SK-MEL-5 (cell line): ENCODE measurements at places on chromosomes 2 and 18. TPM values are rescaled to one million over a fixed set of nuclear protein-coding genes. Genes with fewer than 3 reads are reported as not detected.

The MROH2A gene
- total RNA-seq = 0.08 TPM in 1 of 2 replicates, not detected in the other

The FSHR gene
- not detected in 2 replicates for total RNA-seq

The CCDC141 gene
- total RNA-seq = 0.13 TPM in 1 of 2 replicates, not detected in the other

The CD8B2 gene
- total RNA-seq = not detected in 2 replicates

The RTP5 gene
- total RNA-seq = not detected in 2 replicates

The NEU2 gene
- not detected in 2 replicates for total RNA-seq

- no peak for DNase-seq
Measured at GRCh38 chr2:181310967-181311366, 146.2 kb upstream of the ITGA4 start.

DNA sequence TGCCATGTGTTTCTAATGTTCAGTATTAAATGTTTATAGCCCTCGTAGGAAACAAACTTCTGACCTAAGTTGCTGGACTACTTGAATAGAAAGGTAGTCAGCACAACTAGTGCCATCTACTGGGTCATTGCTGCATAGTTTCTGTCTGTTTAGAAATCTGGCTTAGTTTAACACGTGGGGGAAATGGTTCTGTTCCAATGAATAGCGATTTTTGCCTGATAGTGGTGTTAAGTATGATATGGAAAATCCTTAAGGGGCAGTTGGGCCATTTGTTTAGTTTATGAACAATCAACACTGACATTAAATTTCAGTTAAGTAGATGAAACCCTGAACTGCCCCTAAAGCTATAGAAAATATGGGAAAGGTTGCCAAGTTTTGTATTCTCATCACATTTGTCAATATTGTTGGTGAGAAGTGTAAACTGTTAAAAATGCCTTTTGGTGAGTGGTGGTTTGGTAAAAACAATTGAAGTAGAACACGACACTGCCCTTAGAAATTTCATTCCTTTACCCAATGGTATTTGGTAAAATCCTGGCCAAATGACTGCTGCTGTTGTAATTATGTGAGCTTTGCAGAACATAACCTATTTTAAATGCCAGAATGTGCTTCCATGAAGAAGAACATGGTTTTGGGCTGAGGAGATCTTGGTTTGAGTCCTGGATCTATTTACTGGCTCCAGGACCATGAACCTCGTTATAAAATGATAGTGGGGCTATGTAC is 13.2 kb downstream of the NABP1 start:
- peak; percentile 84 for DNase-seq

- no peak for DNase-seq
Measured at GRCh38 chr2:29628108-29628745, 293.2 kb downstream of the ALK start.

DNA sequence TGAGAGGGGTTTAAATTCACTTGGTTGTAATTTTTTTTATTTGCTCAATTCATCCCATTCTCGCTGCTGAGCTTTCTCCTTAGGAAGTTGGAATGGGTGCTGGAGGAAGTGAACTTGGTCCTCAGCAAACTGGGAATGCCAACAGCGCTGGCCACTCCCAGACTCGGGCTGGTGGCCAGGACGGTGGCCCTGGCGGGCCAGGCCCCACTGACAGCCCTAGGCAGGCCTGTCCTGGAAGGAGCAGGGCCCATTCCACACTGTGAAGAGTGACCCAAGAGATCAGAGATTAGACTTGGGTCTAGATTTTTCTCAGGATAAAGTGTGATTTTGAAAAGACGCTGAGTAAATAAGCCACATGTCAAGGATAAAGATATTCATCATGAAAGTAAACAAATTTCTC is 132.7 kb downstream of the HDAC4 start:
- DNase-seq = peak; percentile 19

DNA sequence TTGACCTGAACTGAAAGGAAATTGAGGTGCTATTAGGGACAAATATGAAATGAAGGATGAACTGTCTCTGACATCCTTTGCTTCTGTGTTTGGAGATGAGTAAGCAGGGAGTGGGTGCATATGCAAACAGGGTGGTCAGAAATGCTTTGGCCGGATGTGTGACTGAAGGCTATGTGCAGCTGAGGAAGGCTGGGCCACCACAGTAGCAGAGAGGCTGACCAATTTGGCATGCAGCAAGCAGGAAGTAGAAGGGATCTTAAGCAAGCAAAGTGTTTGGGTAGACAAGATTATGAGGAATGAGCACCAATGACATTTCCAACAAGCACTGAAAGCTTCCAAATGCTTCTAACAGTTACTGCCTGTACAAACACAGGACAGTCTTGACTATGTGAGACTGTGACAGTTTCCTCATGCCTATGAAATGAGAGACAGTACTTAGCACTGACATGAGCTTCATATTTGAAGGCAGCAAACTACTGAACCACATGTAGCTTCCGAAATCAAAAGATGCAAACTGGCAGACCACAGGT is 3.3 kb upstream of the ACTR3 start:
- peak; percentile 27 for DNase-seq

GRCh38 chr2:217666338-217666737 is 336.5 kb downstream of the TNS1 start:
- DNase-seq = no peak

DNA sequence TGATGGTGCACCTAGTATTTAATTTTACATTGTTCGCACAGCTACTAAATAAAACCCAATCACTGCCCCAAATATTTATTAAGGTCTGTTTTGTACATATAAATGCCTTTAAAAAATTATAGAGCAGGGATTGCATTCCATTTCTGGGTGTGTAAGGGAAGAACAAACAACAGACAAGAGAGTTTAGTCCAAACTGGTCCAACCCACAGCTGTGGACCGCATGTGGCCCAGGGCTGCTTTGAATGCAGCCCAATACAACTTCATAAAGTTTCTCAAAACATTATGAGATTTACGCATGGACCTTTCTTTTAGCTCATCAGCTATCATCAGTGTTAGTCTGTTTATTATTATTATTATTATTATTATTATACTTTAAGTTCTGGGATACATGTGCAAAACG is 114.8 kb upstream of the LRATD1 start:
- DNase-seq = no peak

DNA sequence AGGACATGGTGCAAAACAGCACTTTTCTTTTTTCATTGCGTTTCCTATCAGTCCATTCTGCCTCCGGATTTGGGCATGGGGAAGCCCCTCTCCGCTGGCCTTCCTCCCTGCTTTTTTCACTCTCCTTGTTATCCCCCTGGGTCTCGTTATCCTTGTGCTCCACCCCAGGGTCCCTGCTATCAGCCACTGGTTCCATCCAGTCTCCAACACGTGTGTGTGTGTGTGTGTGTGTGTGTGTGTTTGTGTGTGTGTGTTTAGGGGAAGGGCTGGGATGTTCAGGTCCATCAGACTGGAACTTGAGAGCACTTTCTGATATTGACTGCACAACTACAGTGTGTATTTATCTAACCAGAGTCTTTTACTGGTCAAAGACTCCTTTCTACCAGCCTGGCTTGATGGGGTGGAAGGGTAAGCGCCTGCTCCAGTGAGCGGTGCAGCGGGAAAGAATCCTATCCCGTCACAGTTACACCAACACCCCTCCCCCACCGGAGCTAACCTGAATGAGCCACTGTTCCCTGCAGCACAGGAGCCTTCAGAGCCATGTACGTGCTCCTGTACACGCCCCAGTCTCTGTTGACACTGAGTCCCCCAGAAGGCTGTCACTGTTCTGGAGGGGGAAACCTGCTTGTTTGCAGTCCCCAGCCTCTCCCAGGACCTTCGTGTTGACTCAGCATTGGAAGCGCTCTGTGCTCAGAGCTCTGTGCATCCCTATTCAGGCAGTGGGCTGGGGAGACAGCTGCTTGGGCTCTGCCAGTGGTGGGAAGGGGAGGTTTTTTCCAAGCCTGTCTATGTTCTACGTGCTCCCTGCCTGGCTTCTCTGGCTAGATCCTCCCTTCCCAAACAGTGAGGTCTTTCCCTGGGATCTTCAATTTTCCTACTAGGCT is 4.6 kb downstream of the INHA start:
- peak; percentile 66 for DNase-seq

GRCh38 chr2:240205348-240205747 is 64.9 kb upstream of the OTOS start:
- DNase-seq = no peak
